Smooth muscle cell of bladder (primary cell): ENCODE measurements at places on chromosomes 1 and 21. TPM values are rescaled to one million over a fixed set of nuclear protein-coding genes. Genes with fewer than 3 reads are reported as not detected.

APOBEC4 gene
- not detected in 2 replicates for total RNA-seq

APCS gene
- not detected in 2 replicates for total RNA-seq

OR2T1 gene
- not detected in 2 replicates for total RNA-seq

TNFRSF9 gene
- total RNA-seq, result 0.14 and 0.18 TPM in 2 replicates

CD53 gene
- not detected in 2 replicates for total RNA-seq

SHISAL2A gene
- not detected in 2 replicates for total RNA-seq

HUNK gene
- under 0.01 and 0.14 TPM in 2 replicates for total RNA-seq

FLVCR1 gene
- total RNA-seq, result 7.3 and 8.2 TPM in 2 replicates

PLXNA2 gene
- total RNA-seq, result 0.43 and 1.1 TPM in 2 replicates

RGS7 gene
- total RNA-seq, result under 0.01 TPM in 2 replicates

TRNP1 gene
- total RNA-seq, result 9.7 and 15.7 TPM in 2 replicates

IL10 gene
- not detected in 2 replicates for total RNA-seq

KIF21B gene
- under 0.01 and 0.09 TPM in 2 replicates for total RNA-seq

ZNF648 gene
- total RNA-seq, result not detected in 2 replicates

TMEM234 gene
- 19.6 and 20.2 TPM in 2 replicates for total RNA-seq

SOX13 gene
- total RNA-seq, result 2.2 and 2.8 TPM in 2 replicates

CR2 gene
- not detected in 2 replicates for total RNA-seq

PBXIP1 gene
- 97.0 and 105 TPM in 2 replicates for total RNA-seq

C8B gene
- not detected in 2 replicates for total RNA-seq

CCDC185 gene
- total RNA-seq, result not detected in 2 replicates

GUCA2A gene
- total RNA-seq, result not detected in 2 replicates

CD52 gene
- total RNA-seq, result not detected in 2 replicates

MYOM3 gene
- 0.09 TPM in 1 of 2 replicates, not detected in the other for total RNA-seq
